CD4-positive, alpha-beta T cell treated with Interleukin-10 for 1 hour (primary cell): ENCODE measurements at places on chromosomes 5 and 9.

- no peak for DNase-seq
Measured at GRCh38 chr5:132327252-132327955, 33.2 kb downstream of the SLC22A4 start.

DNA sequence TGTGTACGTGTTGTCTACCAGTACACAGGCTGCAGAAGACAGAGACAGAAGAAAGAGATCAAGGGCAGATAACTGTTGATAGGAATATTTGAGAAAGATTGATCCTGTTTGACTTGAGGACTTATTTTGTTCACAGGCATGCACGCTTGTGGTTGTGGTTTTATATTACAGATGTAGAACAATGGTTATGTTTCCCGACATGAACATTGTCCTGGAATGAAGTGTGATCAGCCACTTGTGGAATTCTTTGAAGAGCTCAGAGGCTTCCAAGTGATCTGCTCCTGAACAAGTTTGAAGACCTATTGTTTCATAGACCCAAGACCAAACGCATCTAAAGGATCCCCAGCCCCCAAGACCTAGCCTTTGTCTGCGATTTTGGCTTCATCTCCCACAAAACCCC is 13.7 kb downstream of the TEX53 start:
- DNase-seq: no peak

DNA sequence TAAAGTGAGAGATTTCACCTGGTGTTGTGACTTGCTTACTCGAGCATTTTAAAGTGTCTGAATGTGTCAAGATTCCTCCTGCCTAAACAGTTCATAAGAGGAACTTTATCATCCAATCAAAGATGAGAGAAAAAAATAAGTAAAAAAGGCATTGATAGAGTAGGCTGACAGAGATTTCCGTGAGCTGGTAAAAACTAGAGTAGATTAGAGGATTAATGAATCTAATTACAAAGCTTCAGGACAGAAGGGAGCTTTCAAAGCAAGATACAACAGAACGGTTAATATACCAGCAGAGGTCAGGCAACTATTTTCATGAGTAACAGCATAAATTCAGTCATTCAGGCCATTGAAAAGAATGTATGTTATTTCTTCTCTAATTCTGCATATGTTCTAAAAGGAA is 91.5 kb downstream of the ADAMTS6 start:
- no peak for DNase-seq

DNA sequence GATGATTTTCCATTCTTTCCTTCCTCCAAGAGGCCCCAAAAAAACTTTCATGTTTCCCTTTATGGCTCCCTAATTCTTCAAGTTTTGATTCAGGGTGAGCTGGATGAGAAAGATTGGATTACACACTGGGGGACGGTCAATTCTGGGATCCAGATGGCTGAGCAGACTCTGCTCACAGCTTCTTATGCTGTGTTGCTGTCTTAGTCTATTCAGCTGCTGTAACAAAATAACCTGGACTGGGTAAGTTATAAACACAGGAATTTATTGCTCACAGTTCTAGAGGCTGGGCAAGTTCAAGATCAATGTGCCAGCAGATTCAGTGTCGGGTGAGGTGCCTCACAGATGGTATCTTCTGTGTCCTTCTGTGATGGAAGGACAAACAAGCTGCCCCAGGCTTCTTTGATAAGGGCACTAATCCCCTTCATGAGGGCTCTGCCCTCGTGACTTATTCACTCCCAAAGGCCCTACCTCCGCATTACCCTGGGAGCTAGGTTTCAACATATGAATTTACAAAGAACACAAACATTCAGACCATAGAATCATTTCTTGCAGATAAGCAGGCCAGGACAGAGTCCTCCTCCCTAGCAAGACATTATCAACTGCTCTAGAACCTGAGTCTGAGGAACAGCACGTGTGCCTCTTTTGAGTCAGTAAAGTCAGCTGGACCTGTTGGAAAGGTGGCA is 23.1 kb upstream of the SMAD5 start:
- DNase-seq: no peak

GRCh38 chr9:98708933-98709911 is at the start of gene GABBR2:
Gene GABBR2 (minus strand): TSS chr9:98708935. CDS start chr9:98708737, 198 bp downstream.
- no peak for DNase-seq

DNA sequence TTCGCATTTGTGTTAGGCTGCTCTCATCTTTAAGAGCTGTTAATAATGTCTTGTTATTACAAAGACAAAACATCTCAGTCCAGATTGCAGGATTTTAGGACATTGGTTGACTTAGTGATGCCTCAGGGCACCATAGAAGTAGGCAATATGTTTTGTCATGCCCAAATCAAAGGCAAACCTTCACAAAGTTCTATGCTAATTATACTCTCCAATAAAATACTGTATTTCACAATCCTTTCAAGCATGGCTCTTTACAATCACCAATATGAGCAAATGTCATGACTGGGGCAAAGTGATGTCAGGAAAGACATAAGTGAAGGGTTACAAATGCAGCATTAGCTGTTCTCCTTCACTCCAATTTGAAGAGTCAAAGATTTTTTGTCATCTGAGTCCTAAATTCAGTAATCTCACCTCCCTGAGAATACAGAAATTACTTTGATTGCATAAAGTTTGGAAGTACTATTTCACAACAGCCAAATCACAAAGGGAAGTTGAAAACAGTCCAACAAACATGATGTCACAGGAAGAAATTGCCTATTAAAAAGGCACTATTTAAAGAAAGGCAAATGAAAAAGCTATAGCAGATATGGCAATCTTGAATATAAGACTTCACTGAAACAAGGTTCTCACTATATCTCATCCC is 303.2 kb downstream of the PRR16 start:
- no peak for DNase-seq

DNA sequence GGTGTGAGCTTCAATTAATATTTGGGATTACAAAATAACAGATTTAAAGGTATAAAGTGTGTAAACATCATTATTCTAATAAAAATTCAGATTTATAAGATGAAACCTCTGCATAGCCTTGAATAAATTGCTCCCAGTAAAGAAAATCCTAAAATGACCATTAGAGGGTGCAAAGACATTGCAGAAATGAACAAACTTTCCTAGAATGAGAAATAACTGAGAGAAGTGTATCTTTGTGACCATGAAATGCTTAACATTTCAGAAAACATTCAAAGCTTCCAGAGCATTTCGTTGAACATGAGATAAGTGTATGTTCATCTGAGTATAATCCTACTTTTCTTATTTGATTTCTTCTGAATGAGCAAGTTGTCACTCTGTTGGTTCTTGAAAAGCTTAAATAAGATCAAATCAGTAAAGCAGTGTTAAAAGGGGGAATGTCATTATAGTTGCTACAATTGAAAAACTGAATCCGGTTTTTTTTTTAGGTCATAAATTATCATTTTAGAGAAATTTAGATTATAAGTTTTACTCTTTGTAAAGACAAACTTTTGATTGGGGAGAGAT is 24.7 kb upstream of the NUDT12 start:
- no peak for DNase-seq

DNA sequence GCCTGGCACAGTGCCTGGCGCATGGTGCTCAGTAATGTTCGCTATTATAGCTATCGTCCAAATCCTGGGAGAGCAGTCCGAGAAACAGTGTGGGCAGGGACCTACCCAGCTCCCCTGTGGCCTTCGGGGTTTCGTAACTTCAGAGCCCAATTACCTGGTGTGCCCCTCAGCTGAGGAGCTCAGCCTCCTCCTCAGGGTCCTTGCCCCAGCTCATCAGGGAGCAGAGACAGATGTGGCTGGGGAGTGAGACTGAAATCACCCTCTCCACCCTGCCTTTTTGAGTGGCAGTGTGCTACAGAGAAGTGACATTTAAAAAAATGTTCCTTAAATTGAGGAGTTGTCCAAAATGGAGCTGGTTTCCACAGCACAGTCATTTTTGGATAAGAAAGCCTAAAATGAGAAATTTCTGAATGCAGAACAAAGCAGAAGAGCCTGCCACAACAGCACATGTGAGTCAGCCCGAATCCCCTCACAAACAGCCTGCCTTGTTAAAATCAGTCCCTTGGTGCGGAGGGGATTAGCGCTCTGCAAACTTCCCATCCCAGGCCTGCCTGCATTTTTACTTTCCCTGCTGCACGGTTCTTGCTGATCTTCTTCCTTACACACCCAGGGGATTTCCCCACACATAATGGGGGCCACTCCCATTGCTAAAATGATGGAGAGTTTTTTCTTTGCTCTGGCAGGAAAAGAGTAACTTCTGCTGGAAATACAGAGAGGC is 78.1 kb upstream of the PITX1 start:
- no peak for DNase-seq

GRCh38 chr9:109934136-109934856 is 154.3 kb downstream of the PALM2AKAP2 start:
- DNase-seq: no peak

GRCh38 chr5:140033037-140033760 is 9.9 kb downstream of the NRG2 start:
- DNase-seq: no peak
